ENCODE measurements at places on chromosomes 7 and 10.

GRCh38 chr7:108149908-108150307, 19.7 kb upstream of the LAMB4 start:
- DNase-seq, result no peak

DNA sequence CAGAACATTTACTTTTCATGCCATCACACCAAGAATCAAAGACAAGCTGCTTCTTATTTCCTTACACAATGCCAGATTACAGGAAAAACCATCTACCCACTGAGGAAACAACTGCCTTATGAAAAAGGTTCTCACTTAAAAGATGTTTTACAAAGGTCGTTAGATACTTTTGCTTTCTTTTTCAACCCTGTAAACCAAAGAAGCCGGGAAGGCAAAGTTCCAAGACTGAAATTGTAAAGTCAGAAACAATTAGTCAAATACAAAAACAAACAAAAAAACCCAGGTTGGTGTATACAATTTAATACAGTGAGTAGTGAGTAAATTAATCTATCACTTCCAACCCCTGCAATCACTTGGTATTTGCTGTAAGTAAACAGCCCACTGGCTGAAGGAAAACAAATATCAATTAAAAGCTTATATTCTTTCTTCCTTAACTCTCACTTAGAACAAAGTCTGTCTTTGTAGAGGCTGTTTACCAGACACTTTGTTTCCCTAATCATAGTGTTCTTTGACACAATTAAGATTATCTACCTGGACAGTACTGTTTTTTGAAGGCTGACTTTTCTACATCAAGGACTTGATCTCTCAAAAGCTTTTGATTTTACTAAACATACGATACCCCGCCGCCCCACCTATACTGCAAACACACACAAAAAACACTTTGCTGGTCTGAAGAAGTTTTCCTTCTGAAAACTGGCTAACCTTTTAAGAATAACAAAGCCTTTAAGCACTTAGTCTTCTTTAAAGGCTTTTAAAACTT, 18.1 kb downstream of the ERLIN1 start:
- peak; percentile 4 for DNase-seq

DNA sequence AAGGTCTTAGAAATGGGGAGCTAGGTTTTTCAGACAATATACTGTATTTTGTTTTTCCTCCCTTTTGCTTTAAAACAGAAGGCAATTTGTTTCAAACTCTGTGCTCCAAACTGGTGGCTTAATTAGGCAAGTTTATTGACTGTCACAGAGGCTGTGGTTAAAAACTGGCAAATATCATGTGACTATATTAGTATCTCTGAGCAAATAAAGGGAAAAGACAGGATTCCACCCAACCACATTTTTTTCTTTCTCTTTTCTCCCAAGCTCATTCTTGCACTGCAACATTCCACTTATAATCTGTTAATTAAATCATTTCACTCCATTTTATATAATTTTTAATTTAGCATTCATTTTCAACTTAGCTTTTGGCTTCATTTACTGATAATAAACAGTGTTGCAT, 615.8 kb downstream of the AUTS2 start:
- DNase-seq, result no peak

GRCh38 chr10:13922586-13922985, 335.8 kb downstream of the PRPF18 start:
- DNase-seq, result no peak

GRCh38 chr10:86979977-86980448, 11.7 kb downstream of the ADIRF start:
- no peak for DNase-seq

DNA sequence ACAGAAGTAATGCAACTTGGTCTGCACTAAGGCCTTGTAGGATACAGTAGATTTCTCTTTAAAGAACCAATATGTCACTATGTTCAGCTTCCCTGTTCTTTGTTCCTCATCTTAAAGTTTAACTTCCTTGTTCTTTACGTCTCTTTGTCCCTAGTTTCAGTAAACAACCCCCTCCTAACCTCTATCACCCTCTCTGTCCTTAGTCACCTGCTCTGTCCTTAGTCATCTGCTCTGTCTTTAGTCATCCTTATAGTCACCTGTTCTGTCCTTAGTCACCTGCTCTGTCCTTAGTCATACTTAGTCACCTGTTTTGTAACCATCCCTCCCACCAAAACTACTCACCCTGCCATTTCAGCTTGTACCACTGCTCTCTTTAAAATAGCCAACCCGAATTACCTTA, 144.6 kb upstream of the TMEM106B start:
- no peak for DNase-seq
